Epithelial cell of esophagus (primary cell): ENCODE measurements at places on chromosomes 16 and 17.

GRCh38 chr17:57935833-57936807, 19.1 kb downstream of the CUEDC1 start:
- DNase-seq: no peak

- DNase-seq: no peak
These were observed 210.7 kb downstream of the WWOX start for GRCh38 chr16:78310196-78310595.

GRCh38 chr16:19292186-19292585, 6.7 kb downstream of the CLEC19A start:
- no peak for DNase-seq

DNA sequence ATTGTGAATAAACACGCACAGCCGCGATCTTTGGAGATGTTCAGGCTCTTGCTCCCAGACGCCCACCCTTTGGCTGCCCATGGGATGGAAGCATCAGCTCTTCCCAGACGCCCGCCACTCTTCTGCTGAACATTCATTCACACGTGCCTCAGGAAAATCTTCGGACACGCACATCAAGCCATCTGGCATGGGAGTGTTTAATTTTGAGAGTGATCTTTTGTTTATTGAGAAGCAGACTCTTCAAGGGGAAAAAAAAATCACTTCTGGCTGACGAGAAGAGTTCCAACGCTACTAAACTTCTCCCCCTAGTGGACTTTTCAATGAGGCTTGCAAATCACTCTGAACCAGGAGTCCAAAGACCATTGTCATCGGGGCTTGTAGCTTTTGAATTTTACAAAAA, 62.0 kb upstream of the NUDT7 start:
- DNase-seq: peak; percentile 33

GRCh38 chr17:60392042-60392844, at the start of gene USP32:
Gene USP32, minus strand, starts transcription at chr17:60392133. Its CDS starts 194 bp downstream, at chr17:60391939.
- peak; percentile 98 for DNase-seq

- DNase-seq: no peak
These were observed 90.5 kb upstream of the ZNF750 start for GRCh38 chr17:82930043-82930923.

DNA sequence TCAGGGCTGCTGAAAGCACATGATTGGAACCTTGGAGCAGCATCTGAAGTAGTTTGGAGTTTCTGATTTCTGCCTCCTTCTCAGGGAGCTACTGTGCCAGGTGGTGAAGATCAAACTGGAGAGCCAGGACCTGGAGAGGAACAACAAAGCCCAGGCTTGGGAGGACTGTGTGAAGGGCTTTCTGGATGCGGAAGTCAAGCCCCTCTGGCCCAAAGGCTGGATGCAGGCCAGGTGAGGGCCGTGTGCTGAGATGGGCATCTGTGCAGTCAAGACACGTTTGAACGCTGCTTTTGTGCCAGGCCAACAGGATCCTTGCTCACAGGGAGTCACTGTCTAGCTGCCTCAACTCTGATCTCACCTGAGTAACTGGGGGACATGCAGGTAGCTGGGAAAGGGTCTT, 23.8 kb downstream of the UBN1 start:
- no peak for DNase-seq

DNA sequence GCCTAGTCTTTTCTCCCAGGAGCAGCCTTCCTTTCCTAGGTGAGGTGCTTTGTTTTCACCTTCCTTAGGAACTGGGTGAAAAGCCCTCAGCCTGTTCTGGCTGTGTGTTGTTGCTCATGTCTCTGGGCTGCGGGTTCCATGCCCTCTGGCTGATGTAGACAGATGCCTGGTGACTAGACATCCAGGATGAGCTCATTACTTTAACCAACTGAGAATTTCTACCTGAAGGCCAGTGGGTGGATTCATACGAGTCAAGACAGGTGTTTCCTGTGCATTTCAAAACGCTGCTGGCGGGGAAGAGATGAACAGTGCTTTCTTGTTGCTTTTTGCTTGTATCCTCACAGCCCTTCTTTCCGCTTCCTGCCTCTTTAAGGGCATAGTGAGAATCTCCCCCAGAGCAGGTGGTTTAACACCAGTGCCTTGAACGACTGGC, 22.3 kb downstream of the SAP30BP start:
- peak; percentile 99 for DNase-seq

- DNase-seq: no peak
These were observed 514.9 kb upstream of the GOT2 start for GRCh38 chr16:59249011-59249410.

DNA sequence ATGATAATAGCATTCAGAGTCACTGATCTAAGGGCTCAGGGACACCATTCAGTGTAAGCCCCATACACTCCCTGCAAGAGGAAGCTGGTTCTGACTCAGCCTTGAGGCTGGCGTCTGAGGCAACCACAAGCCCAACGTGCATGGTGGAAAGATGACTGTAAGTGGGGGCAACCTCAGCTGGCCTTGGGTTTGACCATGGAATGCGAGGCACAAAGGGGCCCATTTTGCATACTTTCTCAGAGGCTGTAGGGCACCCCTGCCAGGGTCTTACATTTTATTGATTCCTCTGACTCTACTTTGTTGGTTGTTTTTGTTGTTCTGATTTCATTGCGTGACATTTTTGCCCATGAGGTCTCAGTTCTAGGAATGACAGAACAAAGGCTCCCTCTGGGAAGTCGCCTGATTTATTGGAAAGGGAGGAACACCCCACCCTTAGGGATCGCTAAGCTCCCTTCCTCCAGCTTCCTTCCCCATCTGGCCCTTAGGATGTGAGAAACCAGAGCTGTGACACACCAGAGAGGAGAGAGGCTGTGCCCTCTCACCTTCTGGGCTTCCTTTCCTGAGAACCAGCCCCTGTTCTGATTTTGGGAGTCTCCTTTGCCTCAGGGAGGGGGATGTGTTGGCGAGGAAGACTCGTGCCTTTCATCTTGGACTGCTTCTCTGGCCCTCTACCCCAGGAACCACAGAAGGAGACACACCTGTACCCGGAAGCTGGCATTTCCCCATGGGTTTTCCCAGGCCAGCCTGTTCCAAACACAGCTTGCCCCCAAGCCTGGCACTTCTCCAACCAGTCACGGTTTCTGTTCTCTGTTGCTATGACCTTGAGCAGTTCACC, 5.6 kb upstream of the CIITA start:
- DNase-seq: peak; percentile 85

DNA sequence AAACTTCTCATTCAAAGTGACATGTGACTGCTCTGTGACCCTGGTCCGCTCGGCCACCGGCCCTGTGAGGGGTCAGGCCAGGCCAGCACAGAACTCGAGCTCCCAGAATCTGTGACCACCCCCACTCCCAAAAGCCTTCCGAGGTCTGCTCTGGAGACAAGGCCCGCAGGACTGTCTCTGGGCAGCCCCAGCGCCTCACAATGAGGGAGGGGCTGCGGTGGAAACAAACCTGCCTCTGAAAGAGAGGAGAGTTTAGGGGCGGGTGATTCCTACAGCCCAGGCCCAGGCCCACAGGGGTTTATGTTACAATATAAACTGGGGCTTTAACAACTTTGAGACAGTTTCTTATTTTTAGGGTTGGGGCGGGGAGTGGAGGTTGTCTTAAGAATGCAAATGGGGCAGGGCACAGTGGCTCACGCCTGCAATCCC, 19.9 kb downstream of the IGFBP4 start:
- no peak for DNase-seq

GRCh38 chr17:79464318-79465010, 146.4 kb downstream of the RBFOX3 start:
- no peak for DNase-seq
